ENCODE measurements at places on chromosomes 13 and 19.

GRCh38 chr13:96053003-96053703 lies at the start of gene UGGT2:
Gene UGGT2, minus strand, starts transcription at chr13:96053401. Its CDS starts 89 bp downstream, at chr13:96053312.
- no peak for DNase-seq

DNA sequence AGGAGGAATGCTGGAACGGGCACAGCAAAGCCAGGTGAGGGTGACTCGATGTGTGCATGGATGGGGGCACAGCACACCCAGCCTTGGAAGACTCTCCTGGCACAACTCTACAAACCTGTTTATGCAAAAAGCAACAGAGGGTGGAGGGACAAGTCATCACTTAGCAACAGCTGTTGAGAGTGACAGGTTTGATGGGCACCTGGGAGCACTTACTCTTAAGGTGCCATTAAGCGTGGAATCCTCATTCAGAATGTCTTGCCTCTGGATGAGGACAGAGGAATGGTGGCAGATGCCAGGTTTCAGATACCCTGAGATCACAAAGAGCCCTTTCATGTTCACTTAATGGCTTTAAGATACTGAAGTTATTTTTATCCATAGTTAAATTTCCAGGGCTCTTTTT lies 97.0 kb downstream of the DCT start:
- DNase-seq = no peak

DNA sequence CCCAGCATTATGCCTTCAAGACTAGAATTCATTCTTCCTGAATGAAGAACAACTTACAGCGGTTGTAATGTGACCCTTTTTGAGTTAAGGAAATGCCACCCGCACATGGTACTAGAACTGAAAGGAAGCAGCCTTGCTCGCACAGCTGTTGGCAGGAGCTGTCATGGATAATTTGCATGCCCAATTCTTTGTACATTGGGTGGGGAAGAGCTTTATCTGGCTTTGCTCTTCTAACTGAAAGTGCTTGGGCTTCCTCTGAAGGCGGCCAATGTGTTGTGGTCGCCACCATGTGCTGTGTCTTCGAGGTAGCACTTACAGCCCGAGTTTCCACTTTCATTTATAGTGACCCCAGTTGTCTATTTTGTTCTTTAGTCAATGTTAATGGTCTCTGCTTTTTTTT lies 3.4 kb downstream of the CCNE1 start:
- DNase-seq = no peak

- DNase-seq = no peak
These were observed 10.2 kb upstream of the CARM1 start for GRCh38 chr19:10861103-10861651.

- no peak for DNase-seq
These were observed 528.7 kb downstream of the RFC3 start for GRCh38 chr13:34346626-34347025.

DNA sequence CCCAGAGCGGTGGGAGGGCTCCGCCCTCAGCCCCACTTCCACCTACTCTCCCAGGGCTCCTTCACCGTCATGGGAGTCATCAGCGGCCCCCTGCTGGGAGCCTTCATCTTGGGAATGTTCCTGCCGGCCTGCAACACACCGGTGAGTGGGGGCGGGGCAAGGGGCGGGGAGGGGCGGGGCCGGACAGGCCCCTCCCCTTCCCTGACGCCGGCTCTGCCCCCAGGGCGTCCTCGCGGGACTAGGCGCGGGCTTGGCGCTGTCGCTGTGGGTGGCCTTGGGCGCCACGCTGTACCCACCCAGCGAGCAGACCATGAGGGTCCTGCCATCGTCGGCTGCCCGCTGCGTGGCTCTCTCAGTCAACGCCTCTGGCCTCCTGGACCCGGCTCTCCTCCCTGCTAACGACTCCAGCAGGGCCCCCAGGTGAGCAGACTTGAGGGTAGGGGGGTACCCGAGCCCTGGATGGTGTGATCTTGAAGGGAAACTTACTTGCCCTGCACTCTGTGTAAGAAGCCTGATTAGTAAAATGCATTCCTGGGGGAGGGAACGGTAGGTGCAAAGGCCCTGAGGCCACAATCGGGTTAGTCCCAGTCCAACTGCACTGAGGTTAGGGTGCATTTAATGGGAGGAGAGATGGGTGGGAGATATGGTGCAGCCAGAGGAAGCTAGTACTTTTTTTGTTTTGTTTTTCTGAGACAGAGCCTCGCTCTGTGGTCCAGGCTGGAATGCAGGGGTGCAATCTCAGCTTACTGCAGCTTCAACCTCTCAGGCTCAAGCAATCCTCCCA lies 12.1 kb downstream of the SLC5A5 start:
- no peak for DNase-seq

- DNase-seq = peak; percentile 68
These were observed 113.0 kb downstream of the TEX26 start for GRCh38 chr13:31045286-31046081.

DNA sequence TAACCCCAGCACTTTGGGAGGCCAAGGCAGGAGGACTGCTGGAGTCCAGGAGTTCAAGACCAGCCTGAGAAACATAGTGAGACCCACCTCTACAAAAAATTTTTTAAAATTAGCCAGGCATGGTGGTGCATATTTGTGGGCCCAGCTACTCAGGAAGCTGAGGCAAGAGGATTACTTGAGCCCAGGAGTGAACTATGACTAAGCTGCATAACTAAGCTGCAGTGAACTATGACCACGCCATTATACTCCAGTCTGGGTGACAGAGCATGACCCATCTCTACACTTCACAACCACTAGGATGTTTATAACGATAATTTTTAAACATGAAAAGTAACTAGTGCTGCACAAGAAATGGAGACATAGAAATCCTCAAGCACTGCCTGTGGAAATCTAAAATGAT lies 352.7 kb upstream of the SGCG start:
- no peak for DNase-seq

GRCh38 chr13:42696191-42696590 lies 85.2 kb upstream of the FAM216B start:
- no peak for DNase-seq

GRCh38 chr13:35917942-35918645 lies 213.1 kb downstream of the DCLK1 start:
- DNase-seq = no peak

- no peak for DNase-seq
These were observed 211.7 kb downstream of the LIG4 start for GRCh38 chr13:108003626-108004025.

- no peak for DNase-seq
These were observed 383.7 kb upstream of the ZNF507 start for GRCh38 chr19:31961667-31962066.

- DNase-seq = no peak
These were observed 21.6 kb downstream of the SPATA13 start for GRCh38 chr13:24181991-24182702.

- no peak for DNase-seq
These were observed 12.2 kb downstream of the SUGP2 start for GRCh38 chr19:19021115-19021514.

DNA sequence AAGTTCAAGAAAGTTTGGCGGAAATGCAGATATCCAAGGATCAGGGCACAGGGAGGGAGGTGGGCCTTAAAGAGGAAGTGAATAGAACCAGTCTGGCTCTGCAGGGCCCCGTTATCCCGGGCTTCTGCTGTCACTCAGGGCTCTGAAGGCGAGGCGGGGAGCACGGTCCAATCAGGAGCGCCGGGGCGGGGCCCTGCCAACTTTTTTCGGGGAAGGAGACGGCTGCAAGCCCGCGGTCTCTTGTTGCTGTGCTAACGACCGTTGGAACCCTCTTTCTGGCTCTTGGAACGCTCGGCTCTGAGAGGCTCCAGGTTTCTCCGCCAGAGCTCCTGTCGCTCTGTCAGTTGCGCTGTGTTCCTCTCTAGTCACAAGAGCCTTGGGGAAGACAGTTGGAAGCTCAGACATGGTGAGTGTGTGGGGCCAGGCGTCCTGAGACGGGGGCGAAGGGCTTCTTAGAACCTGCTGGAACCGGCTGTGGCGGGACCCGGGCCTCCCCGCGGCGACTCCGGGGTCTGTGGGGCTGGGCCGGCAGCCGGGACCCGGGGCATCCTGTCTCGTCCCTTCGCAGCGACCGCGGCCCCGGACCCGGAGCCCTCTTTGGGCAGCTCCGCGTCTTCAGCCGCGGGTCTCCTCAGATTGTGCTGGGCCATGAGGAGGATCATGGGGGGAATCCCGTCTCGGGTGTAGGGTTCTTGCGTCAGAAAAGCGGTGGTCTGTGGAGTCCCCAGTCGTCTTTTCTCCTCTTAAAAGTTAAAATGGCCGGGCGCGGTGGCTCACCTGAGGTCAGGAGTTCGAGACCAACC lies 27.7 kb downstream of the ZNF844 start:
- peak; percentile 10 for DNase-seq

DNA sequence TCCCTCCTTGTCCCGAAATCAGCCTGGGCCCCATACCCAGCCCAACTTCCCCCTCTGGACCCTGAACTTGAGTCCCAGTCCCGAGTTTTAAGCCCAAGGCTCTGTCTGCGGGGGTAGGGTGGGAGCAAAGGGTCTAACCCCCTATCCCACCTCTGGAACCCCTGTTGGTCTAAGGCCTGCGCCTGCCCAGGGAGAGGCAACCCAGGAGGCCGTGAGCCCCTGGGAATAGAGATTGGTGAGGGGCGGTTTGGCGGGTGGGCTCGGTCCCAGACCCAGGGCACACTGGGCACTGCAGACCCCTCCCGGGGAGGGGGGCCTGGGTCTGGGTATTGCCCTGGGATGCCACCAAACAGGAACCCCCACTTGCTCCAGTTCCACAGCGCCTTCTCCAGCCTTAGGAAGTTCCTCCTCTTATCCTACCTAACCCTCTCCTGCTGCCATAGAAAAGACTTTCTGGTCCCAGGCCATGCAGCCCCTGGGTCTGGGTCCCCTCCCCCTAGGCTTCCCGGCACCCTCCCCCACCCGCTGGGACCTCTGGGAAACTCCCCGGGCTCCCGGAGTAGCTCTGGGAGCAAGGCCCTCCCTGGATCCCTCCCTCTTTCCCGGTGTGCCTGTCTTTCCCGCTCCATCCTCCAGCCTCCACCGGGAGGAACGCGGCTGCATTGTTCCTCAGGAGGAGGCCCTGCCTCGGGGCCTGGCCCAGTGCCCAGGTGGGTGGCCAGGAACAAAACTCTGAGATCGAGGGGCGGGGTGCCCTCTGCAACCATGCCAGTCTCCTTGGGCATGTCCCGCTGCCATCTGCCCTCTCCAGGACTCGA lies 33.6 kb upstream of the NANOS3 start:
- DNase-seq = no peak

All from stimulated activated CD8-positive, alpha-beta memory T cell treated with anti-CD3 and anti-CD28 coated beads, Interleukin-4, amount 100 ng/mL, for 1 hour (primary cell).